Tracheal epithelial cell (primary cell): ENCODE measurements at places on chromosomes 6 and 20. TPM values are rescaled to one million over a fixed set of nuclear protein-coding genes. Genes with fewer than 3 reads are reported as not detected.

Gene C6orf58
- not detected in 2 replicates for total RNA-seq

Gene GINS1
- 1.7 and 6.0 TPM in 2 replicates for total RNA-seq

Gene TREM1
- 0.72 TPM in 1 of 2 replicates, not detected in the other for total RNA-seq

Gene MDFI
- 112 and 113 TPM in 2 replicates for total RNA-seq

Gene EYA2
- total RNA-seq, result 2.9 and 10.0 TPM in 2 replicates

Gene PPP1R18
- total RNA-seq, result 22.2 and 44.1 TPM in 2 replicates

Gene SLC26A8
- total RNA-seq, result not detected in 2 replicates

Gene RNF217
- 20.0 and 20.5 TPM in 2 replicates for total RNA-seq
